ENCODE measurements at places on chromosomes 16 and 17. TPM values are rescaled to one million over a fixed set of nuclear protein-coding genes. Genes with fewer than 3 reads are reported as not detected.

GRCh38 chr16:85683363-85683762 lies 5.4 kb downstream of the GINS2 start:
- H3K4me3 ChIP-seq = no peak overlapping the region
- H3K36me3 ChIP-seq = peaks cover 22% of the 10 kb centered on the region
- no peaks in the 10 kb centered on the region for H3K4me1 ChIP-seq
- H3K27ac ChIP-seq = no peak overlapping the region
- no peak for DNase-seq

GRCh38 chr16:54817940-54818574 lies 112.6 kb upstream of the IRX5 start:
- peaks cover 9% of the 10 kb centered on the region for H3K4me1 ChIP-seq
- H3K36me3 ChIP-seq = no peaks in the 10 kb centered on the region
- no peak overlapping the region for H3K27ac ChIP-seq

GRCh38 chr16:24424364-24424763 lies 115.0 kb upstream of the RBBP6 start:
- no peaks in the 10 kb centered on the region for H3K36me3 ChIP-seq
- no peak for DNase-seq
- H3K27ac ChIP-seq = no peak overlapping the region
- no peak overlapping the region for H3K4me3 ChIP-seq
- H3K4me1 ChIP-seq = no peaks in the 10 kb centered on the region
- H3K27me3 ChIP-seq = no peaks in the 10 kb centered on the region

DNA sequence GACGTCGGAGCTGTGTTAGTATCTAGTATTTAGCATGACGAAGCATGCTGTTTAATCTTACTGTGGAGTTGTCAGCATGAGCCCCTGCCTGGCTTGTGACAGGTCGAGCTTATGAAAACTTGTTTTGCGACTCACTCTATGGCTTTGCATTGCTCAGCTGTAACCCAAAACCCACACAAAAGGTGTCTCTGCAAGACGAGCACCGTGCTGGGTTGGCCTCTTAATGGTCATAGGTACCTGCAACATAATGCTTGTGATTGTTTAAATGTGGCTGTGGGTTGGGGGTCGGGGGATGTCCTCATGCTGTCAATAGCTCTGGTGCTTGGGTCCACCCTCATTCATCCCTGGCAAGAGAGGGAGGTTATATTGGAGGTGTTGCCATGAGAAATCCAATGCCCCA lies 5.4 kb downstream of the NTN1 start:
- H3K36me3 ChIP-seq = peaks cover 16% of the 10 kb centered on the region
- peaks cover 7% of the 10 kb centered on the region for H3K4me1 ChIP-seq
- H3K4me3 ChIP-seq = no peak overlapping the region
- DNase-seq = no peak

GRCh38 chr16:66905633-66906539 lies 12.8 kb downstream of the CDH16 start:
- no peaks in the 10 kb centered on the region for H3K36me3 ChIP-seq
- H3K4me1 ChIP-seq = no peaks in the 10 kb centered on the region
- no peak for DNase-seq
- no peaks in the 10 kb centered on the region for H3K27me3 ChIP-seq
- no peak overlapping the region for H3K27ac ChIP-seq
- H3K4me3 ChIP-seq = no peak overlapping the region

DNA sequence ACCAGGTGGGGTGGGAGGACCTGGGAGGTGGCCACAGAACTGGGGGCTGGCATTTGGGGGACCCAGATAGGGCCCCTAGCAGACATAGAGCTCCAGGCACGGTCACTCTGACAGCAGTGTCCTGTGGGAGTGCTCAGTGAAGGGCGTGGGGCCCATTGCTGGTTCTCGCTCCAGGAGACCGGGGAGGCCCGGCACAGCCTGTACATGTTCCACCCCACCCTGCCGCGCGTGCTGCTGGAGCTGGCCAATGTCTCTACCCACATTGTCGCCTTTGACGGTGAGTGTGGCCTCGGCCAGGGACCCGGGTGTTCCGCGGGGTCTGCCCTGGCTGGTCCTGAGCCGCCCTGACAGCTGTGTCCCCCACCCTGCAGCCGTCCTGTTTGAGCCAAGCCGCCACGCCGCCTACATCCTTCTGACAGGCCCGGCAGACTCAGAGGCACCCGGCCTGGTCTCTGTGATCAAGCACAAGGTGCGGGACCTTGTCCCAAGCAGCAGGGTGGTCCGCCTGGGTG lies 11.2 kb downstream of the RGS11 start:
- H3K4me3 ChIP-seq = no peak overlapping the region
- H3K27ac ChIP-seq = no peak overlapping the region
- H3K27me3 ChIP-seq = no peaks in the 10 kb centered on the region
- H3K4me1 ChIP-seq = no peaks in the 10 kb centered on the region
- DNase-seq = no peak
- peaks cover 8% of the 10 kb centered on the region for H3K36me3 ChIP-seq

GNG13 gene
- not detected for total RNA-seq
